ENCODE measurements at places on chromosomes 4 and X.

DNA sequence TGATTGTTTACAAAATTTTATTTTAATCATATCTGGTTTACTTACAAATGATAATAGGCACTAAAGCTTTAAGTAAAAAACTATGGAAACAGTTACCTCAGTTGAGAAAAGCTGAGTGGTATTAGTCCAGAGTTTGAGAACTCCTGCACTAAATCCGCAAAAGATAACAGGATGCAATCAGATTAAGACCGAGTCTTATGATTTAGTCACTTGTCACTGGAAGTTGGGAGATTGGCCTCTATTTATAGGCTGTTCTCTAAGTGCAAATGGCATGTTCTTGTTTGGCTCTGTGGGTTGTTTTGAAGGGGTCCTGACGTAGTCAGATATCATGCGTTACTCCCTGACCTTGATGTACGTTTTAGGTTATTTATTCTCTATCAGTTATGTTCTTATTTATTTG lies 6.3 kb downstream of the GPAT3 start:
- no peak for DNase-seq

GRCh38 chr4:47002580-47002979 lies 9.2 kb upstream of the GABRA4 start:
- DNase-seq, result no peak

DNA sequence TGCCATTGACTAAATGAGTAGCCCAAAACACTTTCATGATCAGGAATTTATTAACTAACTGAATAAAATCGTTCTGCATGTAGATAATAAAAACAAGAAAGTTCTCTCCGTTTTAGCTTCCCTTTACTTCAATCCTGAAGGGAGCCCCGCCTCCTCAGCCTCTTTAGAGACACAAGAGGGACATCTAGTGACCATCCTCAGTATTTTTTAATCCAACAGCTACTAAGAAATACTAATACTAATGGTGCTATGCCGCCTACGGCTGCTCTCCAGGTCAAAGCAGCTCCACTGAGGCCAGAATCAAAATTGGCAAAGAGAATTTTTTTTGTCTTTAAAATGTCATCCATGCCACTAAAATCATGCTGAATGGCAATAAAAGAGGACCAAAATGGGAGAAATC lies 3.2 kb upstream of the PCDH19 start:
- peak; percentile 18 for DNase-seq

DNA sequence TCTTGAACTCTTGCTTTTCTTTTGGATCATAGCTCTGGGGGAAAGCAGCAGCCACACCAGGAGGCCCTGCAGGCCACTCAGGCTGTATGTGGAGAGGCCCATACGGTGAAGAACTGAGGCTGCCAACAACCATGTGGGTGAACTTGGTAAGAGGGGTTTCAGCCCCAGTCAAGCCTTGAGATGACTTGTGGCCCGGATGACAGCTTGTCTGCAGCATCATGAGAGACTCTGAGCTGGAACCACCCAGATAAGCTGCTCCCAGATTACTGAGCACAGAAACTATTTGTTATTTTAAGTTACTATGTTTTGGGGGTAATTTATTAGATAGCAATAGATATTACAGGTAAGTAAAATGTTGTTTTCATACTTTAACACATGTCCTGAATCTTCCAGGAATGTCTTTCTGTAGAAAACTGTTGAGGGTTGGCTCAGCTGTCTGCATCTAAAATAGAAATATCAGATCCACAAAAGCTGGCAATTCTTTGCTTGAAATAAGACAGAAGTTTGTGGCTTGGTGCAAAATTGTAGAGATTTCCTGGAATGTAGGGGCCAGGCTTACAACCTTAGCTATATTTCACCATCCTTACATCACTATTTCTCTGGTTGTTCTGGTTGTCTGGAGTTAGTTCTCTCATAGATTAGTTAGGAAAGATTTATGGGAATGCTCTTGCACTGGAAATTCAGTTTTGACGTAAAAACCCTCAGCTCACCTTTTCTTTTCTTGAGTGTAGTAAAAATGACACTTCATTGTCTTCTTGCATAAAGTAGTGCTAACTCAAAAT lies 272.1 kb downstream of the RAPGEF2 start:
- DNase-seq, result no peak

DNA sequence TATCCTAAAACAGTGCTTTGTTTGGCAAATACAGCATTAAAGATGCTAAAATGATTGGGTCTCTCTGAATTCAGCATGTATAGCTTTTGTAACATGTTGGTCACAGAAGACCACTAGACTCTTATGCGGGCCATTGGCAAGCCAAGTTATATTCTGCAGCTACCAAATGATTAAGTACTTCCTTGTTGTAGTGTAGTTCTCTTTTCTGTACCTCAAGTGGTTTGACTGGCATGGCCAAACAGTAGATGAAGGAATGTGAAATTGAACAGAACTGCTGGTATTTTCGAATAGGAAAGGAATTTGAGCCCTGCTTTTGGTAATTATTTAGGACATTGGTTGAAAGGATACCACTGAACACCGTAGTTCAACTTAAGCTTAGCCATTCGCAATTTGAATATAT lies 193.9 kb upstream of the GPC4 start:
- DNase-seq, result no peak

DNA sequence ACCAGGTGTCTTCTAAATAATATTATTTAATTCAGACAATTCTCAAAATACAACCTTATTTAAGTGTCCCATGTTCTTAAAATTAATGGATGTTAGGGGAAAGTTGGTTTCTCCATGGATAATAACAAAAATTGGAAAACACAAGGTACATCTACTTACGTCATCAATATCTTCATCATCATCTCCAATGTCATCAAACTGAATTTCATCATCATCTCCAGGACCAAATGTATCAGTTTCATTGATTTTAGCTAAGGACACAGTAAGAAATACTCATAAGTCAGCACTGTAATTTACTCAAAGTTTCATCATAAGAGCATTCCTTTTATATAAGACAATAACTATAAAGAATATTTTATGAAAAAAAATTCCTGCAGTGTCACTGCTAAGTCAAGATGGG lies 11.3 kb downstream of the EIF1AX start:
- no peak for DNase-seq

GRCh38 chrX:1535241-1536041 lies 1.5 kb downstream of the P2RY8 start:
- DNase-seq, result no peak

- no peak for DNase-seq
Measured at GRCh38 chrX:13064599-13065143, 20.3 kb upstream of the FAM9C start.

GRCh38 chr4:147284935-147285334 lies 196.0 kb upstream of the EDNRA start:
- DNase-seq, result no peak

DNA sequence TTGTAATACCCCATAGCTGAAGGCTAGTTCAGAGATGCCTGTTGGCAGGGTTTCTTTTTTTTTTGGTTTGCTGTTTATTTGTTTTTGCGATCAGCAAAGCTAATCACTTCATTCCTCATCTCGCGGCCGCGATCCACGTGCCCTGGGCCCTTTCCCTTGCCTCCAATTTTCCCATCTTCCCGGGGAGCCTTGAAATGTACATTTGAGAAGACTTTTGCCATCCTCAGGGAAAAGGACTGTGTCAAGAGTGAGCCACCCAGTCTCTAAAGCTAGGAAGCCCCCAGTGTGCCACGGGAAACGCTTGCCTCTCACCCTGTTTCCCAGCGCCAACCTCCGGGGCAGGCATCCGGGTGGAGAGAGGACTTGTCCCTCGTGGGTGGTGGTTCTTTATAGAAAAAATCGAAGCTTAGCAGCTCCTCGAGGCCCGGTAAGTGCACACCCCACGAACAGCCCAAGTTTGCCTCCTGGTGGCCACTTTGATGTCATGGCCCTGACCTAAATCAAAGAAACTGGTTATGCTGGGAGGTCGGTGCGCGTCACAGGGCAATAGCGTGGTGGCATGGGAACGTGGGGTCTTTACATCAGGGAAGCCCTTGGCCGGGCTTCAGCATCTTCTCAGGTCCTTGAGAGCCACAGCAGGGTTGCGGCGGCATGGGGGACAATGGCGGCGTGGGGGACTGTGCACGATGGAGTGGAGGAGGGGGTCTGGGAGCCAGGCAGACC lies 42.0 kb downstream of the MAP7D3 start:
- DNase-seq, result no peak

DNA sequence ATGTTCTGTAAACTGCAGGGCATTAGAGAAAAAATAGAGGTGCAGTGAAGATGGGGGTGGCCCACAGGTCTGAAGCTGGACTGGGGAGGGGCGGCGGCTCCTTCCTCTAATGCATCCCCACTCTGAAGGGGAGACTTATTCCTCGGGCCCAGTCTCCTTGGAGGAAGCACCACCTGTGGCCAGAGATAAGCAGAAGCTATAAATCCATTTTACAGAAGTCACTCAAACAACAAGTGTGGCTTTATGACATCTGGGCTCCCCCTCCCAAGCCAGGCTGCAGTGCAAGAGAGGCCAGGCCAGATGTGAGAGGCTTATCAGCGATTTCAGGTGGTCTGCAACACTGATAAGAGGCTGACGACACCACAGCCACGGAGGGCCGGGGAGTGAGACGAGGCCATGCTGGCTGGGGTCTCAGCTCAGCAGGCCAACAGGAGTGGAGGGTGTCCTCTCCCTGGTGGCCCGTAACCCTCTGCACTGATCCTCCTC lies 15.8 kb downstream of the CYTL1 start:
- no peak for DNase-seq

DNA sequence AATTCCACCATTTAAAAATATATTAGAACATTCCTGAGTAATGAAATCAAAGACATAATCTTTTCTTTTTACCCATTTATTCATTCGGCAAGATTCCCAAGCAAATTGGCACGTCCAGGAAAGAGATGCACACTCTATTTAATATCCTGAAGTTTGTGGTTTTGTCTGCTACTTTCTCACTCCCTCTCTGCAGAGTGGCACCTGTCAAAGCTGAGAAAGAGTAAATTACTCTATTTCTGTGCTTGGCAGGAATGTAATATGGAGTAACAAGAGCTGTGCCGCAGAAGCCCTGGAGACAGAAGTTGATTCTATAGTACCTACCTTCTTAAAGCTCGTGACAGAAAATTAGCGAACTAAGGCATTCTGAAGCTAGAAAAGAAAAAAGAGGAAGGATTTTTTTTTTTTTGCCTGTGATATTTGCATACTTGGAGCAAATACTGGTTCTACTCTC lies 5.5 kb downstream of the GSTCD start:
- DNase-seq, result no peak

GRCh38 chr4:89314291-89314690 lies 6.7 kb upstream of the GPRIN3 start:
- DNase-seq, result no peak

GRCh38 chr4:22299678-22300077 lies 216.2 kb downstream of the ADGRA3 start:
- DNase-seq, result no peak

- no peak for DNase-seq
Measured at GRCh38 chr4:98746936-98747335, 88.5 kb upstream of the TSPAN5 start.

DNA sequence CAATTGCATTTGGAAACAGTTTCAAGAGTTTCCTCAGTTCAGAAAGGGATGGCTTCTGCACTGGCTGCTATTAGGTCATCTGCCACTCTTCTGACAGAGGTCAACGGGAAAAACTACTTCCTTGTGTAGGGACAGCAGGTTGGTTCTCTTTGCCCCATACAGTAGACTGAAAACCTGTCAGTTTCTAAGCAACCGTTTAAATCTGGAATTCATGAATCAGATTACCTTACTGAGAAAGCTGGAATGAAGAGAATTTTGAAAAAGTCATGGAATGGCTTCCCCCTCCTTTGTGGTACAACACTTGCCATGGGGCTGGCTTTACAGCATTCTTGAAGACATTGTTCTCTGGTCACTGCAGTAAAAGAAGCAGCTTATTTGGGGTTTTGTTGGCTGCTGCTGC lies 240.3 kb downstream of the IL1RAPL2 start:
- DNase-seq, result no peak

GRCh38 chr4:16239086-16239485 lies 12.8 kb upstream of the TAPT1 start:
- no peak for DNase-seq

- no peak for DNase-seq
Measured at GRCh38 chr4:146439999-146440398, 81.7 kb downstream of the SLC10A7 start.

- no peak for DNase-seq
Measured at GRCh38 chr4:168797194-168797593, 212.9 kb downstream of the CBR4 start.

DNA sequence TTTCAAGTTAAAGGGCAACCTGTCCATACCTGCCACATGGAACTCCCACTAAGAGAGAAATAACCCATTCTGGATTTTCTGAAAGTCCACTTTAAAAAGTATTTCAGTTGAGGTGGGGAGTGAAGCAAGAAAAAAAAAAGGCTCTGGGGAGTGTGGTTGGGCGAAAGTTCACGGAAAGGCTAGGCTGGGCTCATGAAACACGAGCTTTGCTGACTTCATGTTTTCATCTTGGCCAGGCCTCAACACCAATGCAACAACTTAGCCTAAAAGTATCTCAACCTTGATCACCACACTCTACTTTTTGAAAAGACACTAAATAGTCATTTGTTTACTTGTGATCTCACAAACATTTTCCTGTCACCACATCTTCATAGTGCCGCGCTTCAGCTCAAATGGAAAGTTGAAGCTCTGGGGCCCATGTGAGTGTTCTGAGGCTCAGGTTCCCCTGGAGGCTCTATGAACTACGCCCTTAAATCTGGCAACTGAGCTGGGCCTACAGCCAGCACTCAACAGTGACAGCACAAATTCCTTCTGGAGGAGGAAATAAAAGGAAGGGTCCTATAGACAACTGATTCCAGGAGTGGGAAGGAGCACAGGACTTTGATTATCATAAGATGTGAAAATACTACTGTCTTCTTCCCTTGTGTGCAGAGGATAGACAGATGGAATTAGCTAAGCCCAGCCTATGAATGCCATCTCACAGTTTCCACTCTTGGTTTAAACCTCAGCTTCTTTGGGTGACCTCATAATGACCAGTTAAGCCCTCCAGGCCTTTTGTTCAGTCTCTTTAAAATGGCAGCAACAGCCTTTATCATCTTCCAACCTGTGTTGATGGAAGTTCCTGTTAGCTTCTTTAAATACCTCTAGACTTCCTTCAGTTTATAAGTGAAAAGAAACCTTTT lies 5.1 kb downstream of the CD40LG start:
- DNase-seq, result no peak

DNA sequence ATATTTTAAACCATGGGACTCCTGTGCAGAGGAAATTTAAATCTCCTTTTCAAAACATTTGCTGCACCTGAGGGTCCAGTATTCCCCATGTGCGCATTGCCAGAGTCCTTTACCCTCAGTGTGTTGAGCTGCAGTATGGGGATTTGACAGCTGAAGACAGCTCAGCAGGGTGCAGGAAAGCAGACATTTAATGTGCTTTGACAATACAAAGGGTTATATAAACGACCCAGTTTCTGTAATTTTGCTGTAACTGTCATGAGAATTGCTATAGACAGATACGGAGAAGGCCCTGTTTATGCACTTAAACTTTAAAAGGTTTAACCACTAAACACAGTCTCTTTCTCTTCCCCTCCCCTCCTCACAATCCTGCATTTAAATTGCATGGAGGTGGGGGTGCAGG lies 393.4 kb downstream of the MID1IP1 start:
- no peak for DNase-seq

GRCh38 chrX:134714633-134715110 lies 56.4 kb upstream of the PLAC1 start:
- no peak for DNase-seq

GRCh38 chrX:20263474-20263873 lies 3.2 kb downstream of the RPS6KA3 start:
- DNase-seq, result no peak

All from T1000 (cell line).